ENCODE measurements at places on chromosomes 7 and 10. TPM values are rescaled to one million over a fixed set of nuclear protein-coding genes. Genes with fewer than 3 reads are reported as not detected.

The ZNF488 gene
- 0.18 TPM for total RNA-seq

DNA sequence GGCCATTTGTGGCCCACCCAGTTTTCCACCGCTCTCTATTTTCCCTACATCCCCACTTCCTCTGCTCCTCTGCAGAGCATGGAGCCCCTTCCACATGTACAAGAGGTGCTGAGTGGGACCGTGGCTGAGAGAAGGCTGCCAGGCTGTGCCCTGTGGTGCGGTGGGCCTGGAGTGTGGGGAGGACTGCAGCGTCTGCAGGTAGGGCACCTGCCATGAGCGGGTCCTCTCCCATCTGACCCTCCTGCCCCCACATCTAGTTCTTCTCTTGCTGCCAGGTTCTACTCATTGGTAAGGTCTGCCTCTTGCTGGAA is 145.6 kb upstream of the FAM20C start:
- no peak for DNase-seq

DNA sequence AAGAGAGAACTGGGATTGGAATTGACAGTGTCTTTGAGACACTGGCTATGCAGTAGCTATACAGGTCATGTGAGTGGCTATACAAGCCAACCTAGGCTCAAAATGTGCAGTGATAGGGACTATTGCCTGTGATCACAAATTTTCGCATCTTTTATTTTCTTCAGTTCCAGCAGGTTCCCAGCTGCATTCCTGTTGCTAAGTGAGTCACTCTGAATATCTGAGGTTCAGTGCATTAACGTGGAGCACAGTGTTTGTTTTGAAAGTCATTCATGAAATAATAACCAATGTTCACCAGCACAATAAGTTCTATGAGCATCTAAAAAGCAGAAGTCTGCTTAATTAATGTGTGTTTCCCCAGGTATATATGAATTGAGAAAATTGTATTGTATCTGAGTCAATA is 1236.0 kb upstream of the CELF2 start:
- DNase-seq, result no peak

GRCh38 chr10:71717056-71717455 is 2.5 kb downstream of the C10orf105 start:
- DNase-seq, result no peak

DNA sequence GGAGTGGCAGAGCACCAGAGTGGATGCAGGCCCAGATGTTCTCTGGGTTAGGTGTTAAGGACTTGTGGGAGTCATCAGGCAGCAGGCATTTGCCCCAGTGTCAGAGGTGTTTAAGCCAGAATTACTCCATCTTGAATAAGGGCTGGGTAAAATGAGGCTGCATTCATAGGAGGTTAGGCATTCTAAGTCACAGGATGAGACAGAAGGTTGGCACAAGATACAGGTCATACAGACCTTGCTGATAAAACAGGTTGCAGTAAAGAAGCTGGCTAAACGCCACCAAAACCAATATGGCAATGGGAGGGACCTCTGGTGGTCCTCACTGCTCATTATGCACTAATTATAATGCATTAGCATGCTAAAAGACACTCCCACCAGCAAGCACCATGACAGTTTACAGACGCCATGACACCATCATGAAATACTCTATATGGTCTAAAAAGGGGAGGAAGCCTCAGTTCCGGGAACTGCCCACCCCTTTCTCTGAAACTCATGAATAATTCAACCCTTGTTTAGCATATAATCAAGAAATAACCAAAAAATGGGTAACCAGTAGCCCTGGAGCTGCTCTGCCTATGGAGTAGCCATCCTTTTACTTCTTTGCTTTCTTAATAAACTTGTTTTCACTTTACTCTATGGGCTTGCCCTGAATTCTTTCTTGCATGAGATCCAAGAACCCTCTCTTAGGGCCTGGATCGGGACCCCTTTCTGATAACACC is 882 bp upstream of the LRRC61 start:
- DNase-seq, result no peak

DNA sequence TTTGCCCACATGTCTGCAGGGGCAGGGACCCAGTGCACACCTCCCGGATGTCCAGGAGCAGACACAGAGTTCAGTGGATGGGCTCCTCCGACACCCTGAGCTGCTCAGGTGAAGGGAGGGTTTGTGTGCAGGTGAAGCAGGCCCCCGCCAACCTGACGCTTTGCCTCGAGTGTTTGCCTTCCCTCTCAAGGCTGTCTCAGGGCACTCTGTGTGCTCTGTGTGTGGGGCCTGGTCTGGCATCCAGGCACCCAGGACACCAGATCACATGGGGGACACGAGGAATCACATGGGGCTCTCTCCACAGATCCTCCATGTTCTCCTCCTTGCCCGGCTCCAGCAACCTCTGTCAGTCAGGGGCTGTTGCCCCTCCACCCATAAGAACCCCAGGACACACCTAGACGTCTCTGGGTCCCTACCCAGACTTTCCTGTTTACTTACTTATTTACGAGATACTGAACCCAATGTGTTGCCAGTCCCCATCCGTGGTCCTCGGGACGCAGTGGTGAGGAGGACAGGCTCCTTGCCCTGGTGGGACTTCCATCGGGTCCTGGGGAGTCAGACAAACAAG is 99.5 kb downstream of the HTR5A start:
- DNase-seq, result no peak

The RNF133 gene
- total RNA-seq, result 0.54 TPM
